Activated CD4-positive, alpha-beta T cell treated with anti-CD3 and anti-CD28 coated beads, Interleukin-2, amount 10 ng/mL, durations not matched to agents 7 days and 5 days (primary cell): ENCODE measurements at places on chromosomes 7 and 10. TPM values are rescaled to one million over a fixed set of nuclear protein-coding genes. Genes with fewer than 3 reads are reported as not detected.

Gene CTAGE4
- 1.8 TPM for total RNA-seq

Gene PPP1R17
- total RNA-seq = not detected

DNA sequence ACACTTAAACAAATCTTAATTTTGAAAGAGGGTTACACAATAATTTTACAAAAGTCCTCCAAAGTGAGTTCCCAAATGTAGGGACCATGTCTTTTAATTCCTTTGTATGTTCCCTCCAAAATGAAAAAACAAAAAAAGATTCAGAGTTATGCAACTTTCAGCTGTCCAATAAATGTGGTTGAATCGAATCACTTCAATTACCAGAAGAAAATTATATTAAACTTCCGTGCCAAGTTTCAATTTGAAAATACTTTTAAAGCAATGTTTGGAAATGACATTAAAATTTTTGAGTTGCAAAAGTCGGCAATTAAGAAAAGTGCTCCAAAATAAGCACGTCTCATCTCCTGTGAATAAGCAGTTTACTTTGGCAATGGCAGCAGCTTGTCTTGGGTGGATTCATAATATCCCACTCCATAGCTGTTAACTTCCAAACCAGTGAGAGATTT is 60.3 kb upstream of the C1GALT1 start:
- H3K36me3 ChIP-seq = no peaks in the 10 kb centered on the region
- no peak overlapping the region for H3K27ac ChIP-seq
- no peaks in the 10 kb centered on the region for H3K27me3 ChIP-seq
- H3K4me3 ChIP-seq = no peak overlapping the region

GRCh38 chr10:103884681-103885139 is 29.3 kb upstream of the SH3PXD2A start:
- DNase-seq = peak; percentile 36
- H3K27me3 ChIP-seq = no peaks in the 10 kb centered on the region
- no peak overlapping the region for H3K27ac ChIP-seq
- no peak overlapping the region for H3K4me3 ChIP-seq

Gene NRG3
- not detected for total RNA-seq

GRCh38 chr7:90713628-90714027 is 117.5 kb downstream of the CDK14 start:
- H3K4me1 ChIP-seq = no peaks in the 10 kb centered on the region
- DNase-seq = no peak

GRCh38 chr7:88243345-88243909 is 23.6 kb upstream of the SRI start:
- H3K36me3 ChIP-seq = no peaks in the 10 kb centered on the region
- H3K27me3 ChIP-seq = peaks cover 26% of the 10 kb centered on the region
- no peak for DNase-seq
- peak overlapping the region; percentile 13 for H3K27ac ChIP-seq
- H3K4me1 ChIP-seq = no peaks in the 10 kb centered on the region

GRCh38 chr7:30276203-30276900 is 8.0 kb upstream of the ZNRF2 start:
- DNase-seq = peak; percentile 64
- H3K36me3 ChIP-seq = no peaks in the 10 kb centered on the region
- H3K4me1 ChIP-seq = peaks cover 11% of the 10 kb centered on the region
- no peaks in the 10 kb centered on the region for H3K27me3 ChIP-seq
- no peak overlapping the region for H3K4me3 ChIP-seq

- no peak for DNase-seq
- no peak overlapping the region for H3K4me3 ChIP-seq
- H3K27ac ChIP-seq = no peak overlapping the region
- peaks cover 10% of the 10 kb centered on the region for H3K4me1 ChIP-seq
Observed at GRCh38 chr10:46290101-46290886, 3.5 kb downstream of the ANTXRL start.

GRCh38 chr7:42338231-42338915 is 101.4 kb upstream of the GLI3 start:
- no peak for DNase-seq
- H3K27me3 ChIP-seq = no peaks in the 10 kb centered on the region
- H3K4me3 ChIP-seq = no peak overlapping the region
- no peaks in the 10 kb centered on the region for H3K36me3 ChIP-seq

DNA sequence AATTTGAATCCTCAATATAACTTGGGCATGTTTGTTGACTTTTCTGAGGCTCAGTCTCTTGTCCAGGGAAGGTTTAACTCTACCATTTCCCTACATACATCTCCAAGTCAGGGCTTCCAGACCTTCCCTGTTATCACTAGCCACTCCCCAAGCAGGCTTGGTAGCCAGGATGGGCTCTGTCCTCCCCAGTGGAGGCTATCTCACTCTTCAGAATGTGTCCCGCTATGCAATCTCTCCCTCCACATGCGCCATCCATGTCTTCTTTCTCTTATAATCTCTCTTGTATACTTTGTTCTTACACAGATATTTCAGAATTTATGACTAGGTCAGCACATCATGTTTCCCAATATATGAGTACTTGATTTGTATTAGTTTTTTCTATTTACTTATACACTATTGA is 310.4 kb downstream of the HGF start:
- H3K36me3 ChIP-seq = no peaks in the 10 kb centered on the region
- H3K4me3 ChIP-seq = no peak overlapping the region
- no peaks in the 10 kb centered on the region for H3K27me3 ChIP-seq
- H3K27ac ChIP-seq = no peak overlapping the region
- no peaks in the 10 kb centered on the region for H3K4me1 ChIP-seq
- DNase-seq = no peak

Gene DPP6
- total RNA-seq = not detected
